ENCODE measurements at places on chromosomes 1 and 21. TPM values are rescaled to one million over a fixed set of nuclear protein-coding genes. Genes with fewer than 3 reads are reported as not detected.

TNFSF4 gene
- total RNA-seq = 0.63 TPM

TP53BP2 gene
- 38.7 TPM for total RNA-seq

C1orf56 gene
- 3.0 TPM for total RNA-seq

TCHHL1 gene
- not detected for total RNA-seq

IL19 gene
- total RNA-seq = not detected

FHAD1 gene
- 0.69 TPM for total RNA-seq

ASAP3 gene
- total RNA-seq = 58.0 TPM

CFAP74 gene
- 0.20 TPM for total RNA-seq

OR2M5 gene
- total RNA-seq = not detected

BSND gene
- 0.43 TPM for total RNA-seq

NLRP3 gene
- total RNA-seq = 0.23 TPM

MYOG gene
- not detected for total RNA-seq

MAP3K21 gene
- total RNA-seq = 21.3 TPM

ETV3 gene
- 26.6 TPM for total RNA-seq

DNA sequence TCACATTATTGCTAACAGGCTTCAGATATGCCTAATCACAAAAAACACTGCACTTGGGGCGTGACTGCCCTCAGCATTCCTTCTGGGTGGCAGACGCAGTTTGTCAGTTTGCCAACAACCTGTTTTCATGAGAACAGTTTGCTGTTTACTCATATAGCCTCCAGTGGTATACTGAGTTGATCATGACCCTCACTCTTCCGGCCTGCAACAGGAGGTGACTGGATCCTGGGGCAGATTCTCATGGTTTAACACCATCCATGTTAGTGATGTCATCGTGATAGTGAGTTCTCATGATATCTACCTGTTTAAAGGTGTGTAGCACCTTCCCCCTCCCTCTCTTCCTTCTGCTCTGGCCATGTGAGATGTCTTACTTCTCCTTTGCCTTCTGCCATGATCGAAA lies 555.2 kb downstream of the PLPP3 start:
- no peak for DNase-seq
- H3K27ac ChIP-seq = no peak overlapping the region
- no peaks in the 10 kb centered on the region for H3K4me1 ChIP-seq
- H3K27me3 ChIP-seq = no peaks in the 10 kb centered on the region
- no peak overlapping the region for H3K4me3 ChIP-seq
- H3K36me3 ChIP-seq = no peaks in the 10 kb centered on the region

DNA sequence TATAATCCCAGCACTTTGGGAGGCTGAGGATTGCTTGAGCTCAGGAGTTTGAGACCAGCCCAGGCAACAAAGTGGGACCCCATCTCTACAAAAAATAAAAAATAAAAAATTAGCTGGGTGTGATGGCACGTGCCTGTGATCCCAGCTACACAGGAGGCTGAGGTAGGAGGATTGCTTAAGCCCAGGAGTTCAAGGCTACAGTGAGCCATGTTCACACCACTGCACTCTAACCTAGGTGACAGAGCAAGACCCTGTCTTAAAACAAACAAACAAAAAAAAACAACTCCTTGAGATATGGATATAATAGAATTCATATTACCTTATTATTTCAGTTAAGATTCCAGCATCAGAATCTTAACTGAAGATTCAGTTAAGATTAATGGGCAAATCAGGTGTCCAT lies 52.4 kb downstream of the RPL5 start:
- no peak overlapping the region for H3K27ac ChIP-seq
- no peak for DNase-seq
- H3K4me3 ChIP-seq = no peak overlapping the region
- H3K27me3 ChIP-seq = no peaks in the 10 kb centered on the region

- no peak for DNase-seq
- H3K36me3 ChIP-seq = no peaks in the 10 kb centered on the region
- peaks cover 3% of the 10 kb centered on the region for H3K27me3 ChIP-seq
- peaks cover 20% of the 10 kb centered on the region for H3K4me1 ChIP-seq
- no peak overlapping the region for H3K27ac ChIP-seq
These were observed 136.8 kb downstream of the FOXD2 start for GRCh38 chr1:47574451-47575165.

GRCh38 chr1:115218699-115219098 lies 119.3 kb downstream of the NGF start:
- no peak for DNase-seq
- no peaks in the 10 kb centered on the region for H3K27me3 ChIP-seq
- no peak overlapping the region for H3K27ac ChIP-seq
- no peaks in the 10 kb centered on the region for H3K36me3 ChIP-seq
- H3K4me1 ChIP-seq = no peaks in the 10 kb centered on the region

DNA sequence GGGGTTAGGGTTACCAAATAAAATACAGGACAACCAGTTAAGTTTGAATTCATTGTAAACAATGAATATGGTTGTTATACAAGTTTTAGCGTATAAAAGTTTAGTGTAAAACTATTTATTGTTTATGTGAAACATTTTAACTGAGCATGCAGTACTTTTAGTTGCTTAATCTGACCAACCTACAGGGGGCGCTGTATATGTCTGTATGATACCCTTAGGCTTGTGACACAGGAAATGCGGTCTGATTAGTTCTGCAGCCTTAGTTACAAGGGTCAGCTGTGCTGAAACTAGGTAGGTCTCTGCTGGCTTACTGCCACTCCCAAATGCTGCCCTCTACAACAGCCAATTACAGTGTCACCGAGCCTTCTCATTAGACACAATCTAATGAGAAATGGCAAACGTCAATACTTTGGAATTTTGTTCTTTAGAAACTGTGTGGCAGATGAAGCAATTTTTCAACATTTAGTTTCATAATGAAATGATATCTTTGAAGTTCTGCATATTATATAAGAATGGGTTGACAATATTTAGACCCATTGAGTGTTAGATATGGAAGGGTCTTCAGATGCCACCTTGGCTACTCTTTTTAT lies 56.2 kb downstream of the NTNG1 start:
- no peaks in the 10 kb centered on the region for H3K27me3 ChIP-seq
- no peaks in the 10 kb centered on the region for H3K4me1 ChIP-seq
- no peak for DNase-seq
- no peaks in the 10 kb centered on the region for H3K36me3 ChIP-seq
- H3K4me3 ChIP-seq = no peak overlapping the region

DNA sequence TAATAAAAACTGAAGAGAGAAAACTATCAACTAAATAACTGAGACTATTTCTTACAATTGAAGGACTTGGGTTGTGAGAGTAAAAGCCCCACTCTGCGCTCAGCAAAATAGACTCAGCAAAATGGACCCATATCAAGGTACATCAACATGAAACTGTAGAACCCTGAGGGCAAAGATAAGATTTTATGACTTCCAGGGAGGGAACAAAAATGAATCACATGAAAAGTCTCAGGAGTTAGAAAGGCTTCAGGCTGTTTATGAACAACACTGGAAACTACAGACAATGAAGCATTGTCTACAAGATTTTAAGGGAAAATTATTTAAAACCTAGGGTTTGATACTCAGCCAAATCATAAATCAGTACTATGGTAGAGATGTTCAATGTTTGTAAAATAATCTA lies 434.3 kb downstream of the PTPRC start:
- no peaks in the 10 kb centered on the region for H3K36me3 ChIP-seq
- no peaks in the 10 kb centered on the region for H3K27me3 ChIP-seq
- no peak overlapping the region for H3K4me3 ChIP-seq
- no peaks in the 10 kb centered on the region for H3K4me1 ChIP-seq
- no peak for DNase-seq

GRCh38 chr1:234589854-234590620 lies 19.9 kb downstream of the IRF2BP2 start:
- no peak overlapping the region for H3K4me3 ChIP-seq
- no peak for DNase-seq
- H3K27ac ChIP-seq = no peak overlapping the region
- H3K27me3 ChIP-seq = no peaks in the 10 kb centered on the region
- H3K36me3 ChIP-seq = no peaks in the 10 kb centered on the region

DNA sequence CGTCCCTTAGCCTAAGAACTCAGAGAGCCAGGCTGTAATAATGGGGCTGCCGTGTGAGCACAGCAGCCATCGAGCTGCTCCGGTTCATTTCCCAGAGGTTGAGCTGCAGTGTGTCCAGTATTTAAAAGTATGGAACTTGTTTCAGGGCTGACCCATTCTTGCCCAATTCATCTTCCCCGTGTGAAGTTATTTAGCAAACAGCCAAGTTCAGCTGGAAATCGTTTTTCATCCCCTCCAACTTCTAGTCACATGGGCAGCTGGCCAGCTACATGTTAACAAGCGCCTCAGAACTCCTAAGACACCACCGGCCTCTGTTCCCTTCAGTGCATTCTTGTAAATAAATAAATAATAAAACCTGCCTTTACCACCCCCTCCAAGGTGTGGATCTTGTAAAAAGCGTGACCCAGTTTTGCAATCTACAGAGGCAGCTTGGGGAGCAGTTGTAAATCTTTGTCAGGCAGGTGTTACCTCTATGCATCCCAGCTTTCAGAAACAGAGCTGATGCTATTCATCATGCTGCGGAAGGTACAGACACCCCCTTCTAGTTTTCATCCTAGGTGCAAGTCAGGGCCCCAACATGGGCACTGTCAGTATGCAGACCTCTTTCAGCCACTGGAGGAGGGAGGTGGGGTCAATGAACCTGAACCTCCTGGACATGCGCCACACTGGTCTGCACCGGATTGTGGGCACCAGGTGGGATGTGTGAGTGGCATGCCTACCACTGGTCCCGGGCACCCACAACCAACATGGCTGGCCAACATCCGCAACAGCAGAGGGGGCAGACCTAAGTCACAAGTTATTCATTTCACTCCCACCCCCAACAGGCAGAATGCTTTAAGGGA lies 18.7 kb upstream of the KNCN start:
- H3K4me1 ChIP-seq = peaks cover 2% of the 10 kb centered on the region
- no peaks in the 10 kb centered on the region for H3K36me3 ChIP-seq
- no peak for DNase-seq
- H3K27ac ChIP-seq = no peak overlapping the region
- no peak overlapping the region for H3K4me3 ChIP-seq

- no peaks in the 10 kb centered on the region for H3K4me1 ChIP-seq
- H3K4me3 ChIP-seq = no peak overlapping the region
- DNase-seq = no peak
- H3K27me3 ChIP-seq = no peaks in the 10 kb centered on the region
These were observed 203.4 kb downstream of the ZNF648 start for GRCh38 chr1:181858135-181858534.

- no peak overlapping the region for H3K27ac ChIP-seq
- no peak overlapping the region for H3K4me3 ChIP-seq
- DNase-seq = no peak
- H3K4me1 ChIP-seq = no peaks in the 10 kb centered on the region
- no peaks in the 10 kb centered on the region for H3K36me3 ChIP-seq
These were observed 4.4 kb upstream of the ADAMTS1 start for GRCh38 chr21:26849428-26850115.

- DNase-seq = no peak
- peaks cover 17% of the 10 kb centered on the region for H3K36me3 ChIP-seq
- peaks cover 13% of the 10 kb centered on the region for H3K4me1 ChIP-seq
- H3K27ac ChIP-seq = no peak overlapping the region
- no peak overlapping the region for H3K4me3 ChIP-seq
These were observed 14.3 kb downstream of the LEPR start for GRCh38 chr1:65434760-65435159.

DNA sequence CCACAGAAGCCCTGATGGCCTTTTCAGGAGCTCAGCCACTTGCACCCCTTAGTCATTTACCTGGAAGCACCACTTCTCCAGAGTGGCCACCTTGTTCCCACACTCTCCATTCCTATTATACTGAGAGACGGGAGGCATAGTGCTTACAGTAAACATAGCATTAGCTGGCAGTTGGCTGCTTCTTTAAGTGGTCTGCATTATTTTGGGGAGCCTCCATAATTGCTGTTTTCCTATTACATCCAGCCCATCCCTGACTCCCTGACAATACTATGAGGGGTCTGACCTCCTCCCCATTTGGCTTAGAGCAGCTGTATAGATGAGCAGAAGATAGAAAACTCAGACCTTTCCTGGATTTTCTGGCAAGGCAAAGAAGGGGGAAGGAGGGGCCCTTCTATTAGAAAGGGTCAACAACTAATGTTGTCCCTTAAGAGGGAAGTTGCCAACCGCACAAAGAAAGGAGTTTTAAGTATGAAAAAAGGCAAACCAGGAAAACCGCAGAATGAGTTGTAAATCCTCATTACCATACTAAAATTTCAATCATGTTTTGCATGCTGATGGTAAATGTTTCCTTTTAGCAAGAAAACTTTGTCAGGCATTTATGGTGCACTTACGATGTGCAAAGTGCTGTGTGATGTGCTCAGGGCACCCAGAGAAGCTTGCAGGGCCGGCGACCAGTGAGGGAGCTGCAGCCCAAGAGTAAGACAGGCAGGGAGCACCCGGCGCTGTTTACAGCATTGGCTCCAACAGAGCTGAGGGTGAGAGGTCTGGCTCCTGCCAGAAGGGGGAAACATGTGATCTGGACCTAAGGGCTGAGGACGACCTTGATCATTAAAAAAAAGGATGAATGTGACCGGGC lies 167.3 kb downstream of the ZZZ3 start:
- H3K4me1 ChIP-seq = peaks cover 16% of the 10 kb centered on the region
- DNase-seq = peak; percentile 56
- no peaks in the 10 kb centered on the region for H3K27me3 ChIP-seq
- H3K4me3 ChIP-seq = no peak overlapping the region
- H3K27ac ChIP-seq = peak overlapping the region; percentile 68

- peak; percentile 77 for DNase-seq
- no peaks in the 10 kb centered on the region for H3K36me3 ChIP-seq
- no peak overlapping the region for H3K27ac ChIP-seq
- peak overlapping the region; percentile 47 for H3K4me3 ChIP-seq
These were observed 896 bp downstream of the KANK4 start for GRCh38 chr1:62318320-62318755.

GRCh38 chr21:41521489-41522027 lies 13.6 kb upstream of the TMPRSS2 start:
- H3K4me3 ChIP-seq = no peak overlapping the region
- no peak for DNase-seq
- H3K36me3 ChIP-seq = no peaks in the 10 kb centered on the region
- H3K27ac ChIP-seq = no peak overlapping the region
- H3K4me1 ChIP-seq = no peaks in the 10 kb centered on the region
- H3K27me3 ChIP-seq = no peaks in the 10 kb centered on the region

- H3K27me3 ChIP-seq = no peaks in the 10 kb centered on the region
- H3K4me3 ChIP-seq = no peak overlapping the region
- no peak for DNase-seq
- H3K27ac ChIP-seq = no peak overlapping the region
- no peaks in the 10 kb centered on the region for H3K4me1 ChIP-seq
These were observed 93.1 kb upstream of the RUNX1 start for GRCh38 chr21:35142036-35142815.

- H3K4me1 ChIP-seq = peaks cover 3% of the 10 kb centered on the region
- H3K27ac ChIP-seq = no peak overlapping the region
- no peak overlapping the region for H3K4me3 ChIP-seq
- DNase-seq = no peak
- no peaks in the 10 kb centered on the region for H3K27me3 ChIP-seq
These were observed 6.0 kb upstream of the TUT4 start for GRCh38 chr1:52558941-52559340.

- no peak overlapping the region for H3K27ac ChIP-seq
- H3K27me3 ChIP-seq = no peaks in the 10 kb centered on the region
- no peaks in the 10 kb centered on the region for H3K36me3 ChIP-seq
- H3K4me3 ChIP-seq = peak overlapping the region; percentile 88
- DNase-seq = no peak
These were observed 1.1 kb upstream of the ABCD3 start for GRCh38 chr1:94416901-94417727.

Data from H1 (cell line).